IPS-NIHi11 (cell line): ENCODE measurements at places on chromosomes 1 and 21.

GRCh38 chr21:30391492-30392025 is 4.3 kb upstream of the KRTAP13-1 start:
- DNase-seq, result no peak

DNA sequence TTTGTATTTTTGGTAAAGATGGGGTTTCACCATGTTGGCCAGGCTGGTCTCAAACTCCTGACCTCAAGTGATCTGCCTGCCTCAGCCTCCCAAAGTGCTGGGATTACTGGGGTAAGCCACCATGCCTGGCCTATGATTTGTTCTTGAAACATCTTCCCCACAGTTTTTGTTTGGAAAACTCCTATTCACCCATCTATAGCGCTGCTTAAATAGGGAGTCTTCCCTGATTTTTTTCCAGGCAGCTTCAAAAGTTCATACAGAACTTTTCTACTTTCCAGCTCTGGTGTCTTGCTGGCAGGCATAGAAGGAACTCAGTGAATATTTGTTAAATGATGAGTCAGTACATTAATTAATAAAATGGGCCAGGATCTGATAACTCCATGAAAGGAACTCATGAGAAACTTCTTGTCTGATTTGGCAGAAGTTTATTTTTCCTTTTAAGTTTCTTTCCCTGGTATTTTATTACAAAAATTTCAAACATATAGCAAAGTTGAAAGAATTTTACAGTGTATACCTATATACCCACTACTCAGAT is 33.0 kb upstream of the TTC22 start:
- no peak for DNase-seq

- DNase-seq, result no peak
Measured at GRCh38 chr1:95780836-95781235, 546.8 kb downstream of the RWDD3 start.

- DNase-seq, result no peak
Measured at GRCh38 chr1:64955097-64956009, 11.0 kb downstream of the JAK1 start.

- DNase-seq, result no peak
Measured at GRCh38 chr1:87963556-87963955, 634.9 kb downstream of the LMO4 start.

- DNase-seq, result no peak
Measured at GRCh38 chr1:116201911-116202310, 90.7 kb downstream of the MAB21L3 start.

DNA sequence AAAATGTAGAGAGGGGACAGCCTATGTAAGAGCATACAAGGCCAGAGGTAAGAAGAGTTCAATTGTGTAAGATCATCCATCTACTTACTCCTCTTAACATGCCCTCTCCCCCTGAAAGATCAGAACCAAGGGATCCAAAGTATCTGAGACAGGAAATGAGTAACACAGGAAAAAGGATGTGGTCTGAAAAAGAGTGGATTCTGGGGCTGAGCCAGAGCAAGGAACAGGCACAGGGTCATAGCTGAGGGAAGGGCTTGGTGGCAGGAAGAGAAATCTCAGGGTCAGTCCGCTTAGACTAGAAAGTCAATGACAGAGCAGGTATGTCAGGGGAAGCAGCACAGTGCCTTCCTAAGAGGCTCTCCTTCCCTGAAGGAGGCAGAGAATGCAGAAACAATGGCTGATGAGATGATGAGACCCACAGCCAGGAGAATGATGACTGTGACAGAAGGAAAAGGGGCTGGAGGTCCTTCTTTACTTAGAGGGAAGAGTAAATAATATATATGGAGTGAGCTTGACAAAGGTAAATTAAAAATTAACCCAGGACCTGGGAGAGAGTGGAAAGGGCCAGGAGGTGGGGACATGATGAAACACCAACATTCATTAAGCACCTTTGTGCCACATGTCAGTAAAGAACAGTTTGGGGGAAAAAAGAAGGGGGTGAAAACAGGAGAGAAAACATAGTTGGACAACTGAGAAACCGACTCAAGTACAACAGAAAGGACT is 26.2 kb upstream of the A3GALT2 start:
- DNase-seq, result no peak

GRCh38 chr1:998745-998994 is 1.2 kb downstream of the HES4 start:
- no peak for DNase-seq

GRCh38 chr21:37921091-37921490 is 4.8 kb upstream of the KCNJ6 start:
- no peak for DNase-seq

- DNase-seq, result peak; percentile 60
Measured at GRCh38 chr1:228446852-228447251, 30.2 kb upstream of the TRIM17 start.

GRCh38 chr1:183470147-183470960 is 1.9 kb upstream of the SMG7 start:
- peak; percentile 67 for DNase-seq

DNA sequence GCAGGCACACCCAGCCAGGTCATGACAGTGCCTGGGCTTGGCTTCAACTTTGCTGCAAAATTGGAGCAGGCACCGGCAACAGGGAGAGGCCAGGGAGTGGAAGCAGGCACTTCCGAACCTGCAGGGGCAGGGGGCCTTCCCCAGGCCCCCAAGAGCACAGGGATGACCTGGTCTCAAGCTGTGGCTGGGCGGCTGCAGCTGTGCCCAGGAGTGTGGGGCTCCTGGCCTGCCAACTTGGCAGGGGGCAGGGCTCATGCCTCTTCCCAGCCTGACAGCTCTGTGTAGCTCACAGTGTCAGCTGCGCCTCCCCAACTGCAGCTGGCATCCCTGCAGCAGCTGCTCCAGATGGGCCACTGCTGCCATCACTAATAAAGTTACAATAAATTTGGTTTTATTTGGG is 51.5 kb upstream of the SCYL3 start:
- DNase-seq, result no peak

GRCh38 chr1:183223467-183223866 is 37.4 kb downstream of the LAMC2 start:
- no peak for DNase-seq

DNA sequence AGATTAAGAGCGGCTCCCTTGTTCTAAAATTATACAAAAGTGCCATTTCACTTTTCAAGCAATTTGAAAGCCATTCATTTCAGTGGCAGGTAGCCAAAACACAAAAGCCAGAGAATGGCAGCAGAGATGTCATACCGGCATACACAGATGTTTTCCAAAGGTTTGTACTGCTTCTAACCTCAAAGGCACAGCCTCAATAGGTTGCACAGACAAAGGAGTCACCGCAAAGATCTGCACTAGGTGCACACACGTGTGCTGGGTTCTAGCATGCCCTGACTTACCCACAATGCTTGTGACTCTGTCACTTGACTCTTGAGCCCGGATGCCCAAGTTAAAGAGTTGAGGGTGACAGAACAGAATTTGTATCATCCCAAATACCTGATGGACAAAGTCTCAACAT is 448.9 kb upstream of the ADGRL2 start:
- DNase-seq, result no peak

- DNase-seq, result no peak
Measured at GRCh38 chr1:61047061-61047460, 35.3 kb upstream of the NFIA start.

DNA sequence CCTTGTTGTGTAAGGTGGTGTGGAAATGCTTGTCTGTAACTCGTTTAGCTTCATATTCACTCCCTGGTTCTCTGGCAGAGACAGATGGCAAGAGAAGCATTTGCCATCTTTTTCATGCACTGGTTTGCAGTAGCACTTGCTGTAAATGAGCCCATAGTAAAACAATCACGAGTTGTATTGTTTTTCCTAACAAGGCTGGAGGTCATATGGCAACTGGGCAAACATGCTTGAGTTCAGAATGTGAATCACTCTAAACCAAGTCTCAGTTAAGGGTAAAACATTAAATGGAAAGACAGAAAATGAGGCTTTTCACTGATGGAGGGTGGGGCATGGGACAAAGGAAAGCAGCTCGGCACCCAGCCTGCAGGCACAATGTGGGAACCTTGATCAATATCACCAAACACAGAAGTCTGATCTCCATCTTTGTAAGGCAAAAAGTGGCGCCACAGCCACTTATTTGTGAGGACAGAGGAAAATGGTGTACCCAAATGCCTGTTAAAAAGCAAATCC is 26.5 kb upstream of the LPAR3 start:
- DNase-seq, result no peak

DNA sequence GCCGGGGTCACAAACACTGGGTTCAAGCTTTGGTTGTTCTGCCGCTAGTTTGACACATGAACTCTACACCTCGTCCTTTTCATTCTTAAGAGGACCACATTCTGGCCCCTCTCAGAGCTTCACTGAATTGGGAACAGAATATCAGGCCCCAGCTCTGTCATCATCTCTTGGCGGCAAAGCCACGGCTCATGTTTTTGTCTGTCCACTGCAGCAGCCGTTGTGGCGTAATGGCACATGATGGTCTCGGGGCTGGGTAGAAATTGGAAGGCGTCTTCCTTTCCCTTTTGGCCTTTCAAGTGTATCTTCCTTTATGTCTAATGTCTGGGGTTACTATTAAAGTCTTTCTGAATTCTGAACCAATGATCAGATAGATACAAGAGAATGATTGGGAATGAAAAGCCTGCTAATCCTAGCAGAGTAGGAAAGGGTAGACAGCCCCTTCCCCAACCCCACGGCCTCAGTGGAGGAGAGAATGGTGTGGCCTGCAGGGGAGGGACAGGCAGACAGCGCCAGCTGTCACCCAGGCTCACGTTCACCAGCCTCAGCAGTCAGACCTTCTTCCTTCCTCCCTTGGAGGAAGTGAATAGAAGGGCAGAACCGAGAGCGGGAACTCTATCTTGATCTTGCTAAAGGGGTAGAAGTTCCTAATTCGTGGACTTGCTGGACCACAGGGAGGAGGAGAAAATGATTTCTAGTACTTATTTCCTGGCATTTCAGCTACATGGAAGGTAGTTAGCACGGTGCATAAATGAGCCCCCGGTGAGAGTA is 498.1 kb downstream of the KIF26B start:
- no peak for DNase-seq

GRCh38 chr21:46295996-46296752 is 10.0 kb downstream of the YBEY start:
- peak; percentile 56 for DNase-seq

DNA sequence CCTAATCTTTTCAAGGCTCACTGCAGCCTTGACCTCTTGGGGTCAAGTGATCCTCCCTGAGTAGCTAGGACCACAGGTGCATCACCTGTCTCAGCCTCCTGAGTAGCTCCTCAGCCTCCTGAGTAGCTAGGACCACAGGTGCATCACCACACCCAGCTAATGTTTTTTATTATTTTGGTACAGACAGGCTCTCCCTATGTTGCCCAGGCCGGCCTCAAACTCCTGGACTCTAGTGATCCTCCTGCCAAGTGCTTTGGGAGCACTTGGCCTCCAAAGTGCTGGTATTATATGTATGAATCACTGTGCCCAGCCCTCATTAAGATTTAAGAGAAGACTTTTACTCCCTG is 58.5 kb upstream of the S1PR1 start:
- DNase-seq, result no peak

- peak; percentile 37 for DNase-seq
Measured at GRCh38 chr1:147491098-147491497, 50.2 kb upstream of the BCL9 start.

DNA sequence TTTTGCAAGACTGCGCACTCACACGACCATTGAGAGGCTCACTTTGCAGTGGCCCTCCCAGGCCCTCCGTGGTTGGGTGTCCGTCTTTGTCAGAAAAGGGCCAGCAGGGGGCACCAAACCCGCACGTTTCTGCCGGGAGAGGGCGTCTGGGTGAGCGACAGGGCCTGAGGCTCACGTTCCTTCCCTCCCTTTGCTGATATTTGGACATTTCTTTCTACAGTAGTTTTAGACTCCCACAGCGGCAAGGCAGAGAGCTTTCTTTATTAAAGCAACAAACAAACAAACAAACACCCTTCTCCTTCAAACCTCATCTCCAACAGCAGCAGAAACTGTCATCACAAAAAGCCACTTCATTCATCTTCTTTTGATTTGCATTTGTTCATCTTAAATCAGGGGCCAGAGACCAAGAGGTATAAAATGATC is 79.2 kb upstream of the WDR26 start:
- DNase-seq, result peak; percentile 93
